C1 segment of cervical spinal cord (tissue), 14 donors: ENCODE measurements at places on chromosomes 11 and 22.

GRCh38 chr22:24099071-24099470 is 82.2 kb upstream of the SUSD2 start:
- DNase-seq: no peak

- DNase-seq: no peak
Observed at GRCh38 chr11:61725781-61726231, 26.6 kb upstream of the MYRF start.

DNA sequence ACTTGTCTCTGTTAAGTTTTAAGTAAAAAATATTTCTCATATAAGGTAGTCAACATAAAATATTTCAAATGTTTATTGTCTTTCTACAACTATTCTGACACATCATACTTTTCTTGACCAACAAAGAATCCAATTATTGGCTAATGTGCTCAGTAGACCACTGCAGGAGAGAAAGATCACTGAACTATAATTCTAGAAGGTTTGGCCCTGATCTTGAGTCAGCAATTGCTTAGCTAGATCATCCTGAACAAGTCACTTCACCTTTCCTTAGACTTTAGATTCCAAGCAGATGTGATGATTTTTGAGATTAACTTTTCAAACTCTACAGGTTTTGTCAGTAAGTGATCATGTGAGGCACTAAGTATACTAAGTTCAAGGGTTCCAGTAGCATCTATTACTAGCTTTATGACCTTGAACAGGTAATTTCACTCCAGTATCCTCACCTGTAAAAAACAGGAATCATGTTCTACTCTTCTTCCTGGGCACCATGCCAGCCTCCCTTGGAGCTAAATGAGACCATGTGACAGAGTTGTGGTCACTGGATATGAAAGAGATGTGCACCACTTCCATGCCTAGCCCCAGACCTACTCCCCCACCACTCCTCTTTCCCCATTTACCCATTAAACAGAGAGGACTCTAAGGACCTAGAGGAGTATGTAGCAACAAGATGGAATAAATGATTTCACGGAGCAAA is 17.3 kb downstream of the PGM2L1 start:
- DNase-seq: no peak

DNA sequence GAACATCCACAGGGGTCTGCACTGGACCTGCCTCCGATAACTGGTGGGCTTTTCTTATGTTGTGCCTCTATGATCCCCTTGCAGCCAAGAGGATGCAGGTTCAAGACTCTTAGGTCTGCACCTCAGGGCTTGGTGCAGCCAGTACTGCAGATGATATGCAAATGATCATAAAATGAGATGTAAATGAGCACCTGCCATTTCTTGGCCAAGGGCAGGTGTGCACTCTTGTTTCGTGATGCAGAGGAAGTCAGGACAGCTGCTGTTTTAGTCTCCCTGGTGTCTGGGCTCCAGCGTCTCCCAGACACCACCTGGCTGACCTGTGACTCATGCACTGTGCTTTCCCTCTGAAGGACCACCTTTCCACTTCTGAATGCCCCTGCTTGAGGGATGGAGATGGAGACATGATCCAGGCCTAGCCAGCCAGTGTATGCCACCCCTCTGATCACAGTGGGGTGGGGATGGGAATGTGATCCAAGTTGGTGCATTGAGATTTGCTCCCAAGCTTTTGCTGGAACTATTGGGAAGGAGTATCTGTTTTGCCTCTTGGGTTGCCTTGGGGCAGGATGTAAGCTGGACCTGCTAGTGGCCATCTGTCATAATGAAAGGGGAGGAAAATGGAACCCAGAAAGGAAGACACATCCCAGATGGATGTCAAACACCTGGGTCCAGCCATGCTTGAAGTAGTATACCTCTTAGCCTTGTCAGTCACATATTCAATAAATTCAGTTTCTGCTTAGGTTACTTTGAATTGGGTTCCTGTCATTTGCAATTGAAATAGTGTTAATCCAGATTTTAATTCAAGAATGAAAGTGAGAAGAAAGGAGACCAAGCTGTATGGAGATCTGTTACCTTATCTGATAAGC is 3.3 kb upstream of the KCNJ11 start:
- DNase-seq: no peak

DNA sequence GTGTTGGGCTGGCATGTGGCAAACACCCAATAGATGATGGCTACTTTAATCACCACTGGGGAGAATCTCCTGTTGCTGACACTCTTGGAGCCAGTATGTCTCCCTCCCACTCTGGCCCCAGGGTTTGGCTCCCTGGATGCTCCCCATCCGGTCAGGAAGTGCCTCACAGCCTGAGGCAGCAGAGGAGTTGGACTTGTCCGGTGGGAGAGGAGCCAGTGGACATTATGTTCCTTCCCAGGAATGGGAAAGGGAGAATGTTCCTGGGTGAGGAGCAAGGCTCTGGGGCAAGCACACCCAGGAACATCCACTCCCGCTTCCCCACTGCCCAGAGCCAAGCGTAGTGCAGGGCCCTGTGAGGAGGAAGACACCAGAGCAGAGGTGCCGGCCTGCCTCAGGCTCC is 84.6 kb upstream of the NAV2 start:
- peak; percentile 19 for DNase-seq

DNA sequence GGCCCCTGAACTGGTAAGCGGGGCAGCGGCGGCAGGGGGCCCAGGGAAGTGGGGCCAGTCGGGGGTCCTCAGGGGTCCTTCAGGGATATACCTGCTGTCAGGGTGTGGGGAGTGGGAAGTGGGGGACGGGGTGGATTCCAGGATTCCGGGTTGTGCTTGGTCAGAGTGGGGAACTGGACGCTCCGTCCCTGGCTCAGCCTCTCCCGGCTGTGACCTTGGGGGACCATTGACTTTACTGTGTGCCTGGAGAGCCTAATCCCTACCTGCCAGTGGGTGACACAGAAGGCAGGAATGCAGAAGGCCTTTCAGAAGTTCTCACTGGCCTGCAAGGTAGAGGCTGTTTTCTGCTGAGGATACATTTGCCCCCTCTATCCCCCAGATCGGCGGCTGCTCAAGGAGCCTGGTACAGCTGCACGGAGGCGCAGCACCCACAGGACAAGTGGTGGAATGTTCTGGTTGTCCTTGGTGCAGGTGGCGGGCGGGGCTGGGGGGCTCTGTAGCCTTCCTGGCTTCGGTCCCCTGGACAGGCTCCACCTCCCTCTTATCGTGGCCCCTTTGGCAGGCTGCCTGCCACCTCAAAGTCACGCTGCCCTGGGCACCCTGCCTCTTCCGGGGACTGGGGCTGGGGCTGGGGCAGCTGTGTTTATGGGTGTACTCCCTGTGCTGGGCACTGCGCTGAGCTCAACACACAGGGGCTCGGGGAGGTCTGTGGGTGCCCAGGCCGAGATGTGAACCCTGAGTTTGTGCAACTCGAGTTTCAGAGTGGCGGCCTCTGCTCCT is 18.4 kb downstream of the KCNQ1 start:
- no peak for DNase-seq

DNA sequence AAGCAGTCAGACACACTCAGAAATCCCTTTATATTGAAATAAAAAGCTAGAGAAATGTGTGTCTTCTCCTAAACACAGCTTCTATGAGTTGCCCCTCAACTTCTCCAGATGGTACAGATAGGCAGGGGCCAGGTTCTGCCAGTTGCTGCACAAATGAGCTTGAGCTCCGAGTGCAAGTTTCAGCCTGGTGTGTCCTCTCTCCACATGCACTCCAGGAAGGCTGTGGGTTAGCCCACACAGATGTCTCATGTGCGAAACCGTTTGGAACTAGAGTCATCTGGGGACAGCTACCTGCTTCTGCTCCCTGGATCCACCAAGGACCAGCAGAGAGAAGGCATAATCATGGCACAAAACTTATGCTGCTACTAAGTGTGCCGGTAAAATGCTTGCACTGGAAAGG is 812.6 kb downstream of the OPCML start:
- no peak for DNase-seq

- DNase-seq: no peak
Observed at GRCh38 chr11:30499940-30500339, 86.2 kb downstream of the MPPED2 start.

DNA sequence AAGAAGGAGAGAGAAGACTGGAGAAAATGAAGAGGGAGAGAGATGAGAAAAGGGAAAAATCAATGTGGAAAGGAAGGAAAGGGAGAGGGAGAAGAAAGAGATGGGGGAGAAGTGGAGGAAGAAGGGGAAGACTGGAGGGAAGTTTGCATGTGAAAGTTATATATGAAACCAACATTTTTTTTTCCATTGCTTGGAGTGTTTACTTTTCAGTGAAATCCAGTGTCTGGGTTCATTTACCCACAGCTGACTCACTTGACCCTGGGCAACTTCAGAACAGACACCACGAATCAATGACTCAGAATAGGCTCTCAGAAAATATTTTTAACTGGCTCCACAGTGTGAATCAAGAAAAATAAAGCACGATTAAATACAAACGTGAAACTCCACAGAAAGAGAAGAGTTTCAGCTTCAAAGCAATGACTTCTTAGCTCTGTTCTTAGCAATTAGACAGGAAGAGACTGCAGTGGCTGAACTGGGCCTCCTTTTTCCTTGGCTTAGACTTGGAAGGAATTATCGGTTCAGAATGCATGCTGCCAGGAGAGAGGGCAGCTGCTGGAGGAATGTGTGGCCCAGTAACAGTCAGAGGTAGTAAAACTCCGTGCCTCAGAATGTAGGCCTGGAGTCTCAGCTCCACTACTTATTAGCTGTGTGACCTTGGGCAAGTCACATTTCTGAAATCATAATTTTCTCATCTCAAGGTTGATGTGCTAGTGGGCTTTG is 237.5 kb downstream of the MIAT start:
- no peak for DNase-seq

DNA sequence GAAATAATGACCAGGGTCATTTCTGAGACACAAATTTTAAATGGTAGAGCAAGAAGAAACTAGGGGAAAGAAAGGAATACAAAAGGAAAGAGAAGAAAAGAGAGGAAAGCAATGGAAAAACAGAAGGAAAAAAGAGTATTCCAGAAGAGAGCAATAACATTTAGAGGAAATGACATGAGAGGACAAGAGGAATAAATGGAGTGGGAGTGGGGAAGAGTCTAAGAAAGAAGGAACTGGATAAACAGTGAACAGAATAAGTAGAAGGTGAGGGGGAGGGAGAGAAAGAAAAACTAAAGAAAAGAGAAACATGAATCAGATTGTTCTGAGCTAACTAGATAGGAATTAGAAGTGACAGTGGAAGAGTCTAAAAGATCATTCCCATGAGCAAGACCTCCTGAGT is 28.4 kb downstream of the PRDM10 start:
- no peak for DNase-seq
